ENCODE measurements at places on chromosomes 7 and 10.
A peak's percentile ranks its signal among the peaks of the same experiment; 100 is the strongest.

DNA sequence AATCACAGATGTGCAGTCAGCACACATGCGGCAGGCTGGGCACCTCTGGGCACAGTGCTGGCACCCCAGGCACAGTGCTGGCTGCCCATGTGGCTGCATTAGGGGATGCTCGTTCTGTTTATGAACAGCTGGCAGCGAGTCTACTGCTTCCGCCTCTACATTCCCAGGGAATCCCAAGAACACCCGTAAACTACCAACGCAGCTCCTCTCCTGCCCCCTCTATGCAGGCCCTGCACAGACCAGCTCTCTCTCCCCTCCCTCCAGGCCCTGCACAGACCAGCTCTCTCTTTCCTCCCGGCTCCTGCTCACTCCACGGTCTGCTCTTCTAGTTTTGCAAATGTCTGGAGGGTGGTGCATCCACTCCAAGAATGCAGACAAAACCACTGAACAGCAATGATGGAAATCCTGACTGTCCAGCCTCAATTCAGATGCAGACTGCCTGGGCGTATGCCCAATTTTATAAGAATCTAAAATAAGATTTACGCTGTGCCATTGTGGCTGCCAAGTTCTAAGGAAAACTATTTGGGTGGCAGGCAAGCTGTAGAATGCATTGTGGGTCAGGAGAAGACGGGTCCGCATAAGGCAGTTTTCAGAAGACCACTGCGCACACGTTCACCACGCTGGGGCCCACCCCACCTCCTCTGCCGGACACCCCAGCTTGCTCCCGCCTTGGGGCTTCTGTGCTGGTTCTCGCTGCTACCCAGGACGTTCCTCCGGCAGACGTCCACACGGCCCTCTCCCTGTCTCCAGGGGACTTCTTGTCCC is 234.6 kb downstream of the ZMYND11 start:
- DNase-seq, result peak; percentile 52

GRCh38 chr7:25968205-25968993 is 183.6 kb upstream of the NFE2L3 start:
- DNase-seq, result no peak

GRCh38 chr10:9097206-9097990 is 1042.9 kb downstream of the GATA3 start:
- DNase-seq, result no peak

- no peak for DNase-seq
Measured at GRCh38 chr7:50560865-50561351, 4.3 kb downstream of the DDC start.

GRCh38 chr7:116249969-116250553 is 39.7 kb downstream of the TES start:
- no peak for DNase-seq

GRCh38 chr10:97150616-97151015 is 35.1 kb downstream of the SLIT1 start:
- DNase-seq, result no peak

GRCh38 chr10:130109796-130110245 is 809 bp downstream of the C10orf143 start:
- peak; percentile 56 for DNase-seq

- DNase-seq, result peak; percentile 38
Measured at GRCh38 chr7:20172736-20173334, 44.3 kb downstream of the MACC1 start.

- DNase-seq, result no peak
Measured at GRCh38 chr10:78416031-78417011, 382.7 kb downstream of the RPS24 start.

- DNase-seq, result no peak
Measured at GRCh38 chr7:81457852-81458522, 311.9 kb downstream of the HGF start.

DNA sequence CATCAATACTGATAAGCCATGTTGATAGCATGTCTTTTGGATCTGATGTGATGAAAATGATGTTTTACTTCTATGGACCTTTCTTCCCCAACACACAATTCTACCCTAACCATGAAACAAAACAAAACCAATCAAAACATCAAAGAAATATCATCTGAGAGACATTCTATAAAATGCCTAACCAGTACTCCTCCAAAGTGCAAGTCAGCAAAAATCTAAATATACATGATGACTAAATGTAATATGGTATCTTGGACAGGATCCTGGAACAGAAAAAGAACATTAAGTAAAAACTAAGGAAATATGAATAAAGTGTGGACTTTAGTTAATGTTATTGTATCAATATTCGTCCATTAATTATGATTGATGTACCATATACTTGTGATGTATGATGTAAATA is 625.1 kb downstream of the MAGI2 start:
- DNase-seq, result no peak

DNA sequence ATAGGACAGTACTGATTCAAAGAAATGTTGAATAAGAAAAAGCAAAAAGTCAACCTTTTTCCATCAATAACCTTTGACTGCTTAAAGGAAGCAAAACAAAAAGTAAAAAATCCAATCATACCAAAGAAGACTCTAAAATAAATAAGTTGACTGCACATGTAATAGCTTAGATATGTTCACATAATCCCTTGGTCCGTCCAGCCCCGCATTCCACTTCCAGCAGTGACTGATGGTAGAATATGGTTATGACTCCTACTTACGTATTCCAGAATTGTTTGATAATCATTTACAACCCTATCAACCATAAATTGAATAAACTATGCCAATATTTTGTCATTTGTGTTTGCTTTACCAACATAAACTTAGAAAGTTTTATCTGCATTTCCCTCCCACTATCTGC is 77.9 kb downstream of the CTNNA3 start:
- DNase-seq, result peak; percentile 58

- no peak for DNase-seq
Measured at GRCh38 chr7:71506822-71507221, 374.9 kb downstream of the GALNT17 start.

DNA sequence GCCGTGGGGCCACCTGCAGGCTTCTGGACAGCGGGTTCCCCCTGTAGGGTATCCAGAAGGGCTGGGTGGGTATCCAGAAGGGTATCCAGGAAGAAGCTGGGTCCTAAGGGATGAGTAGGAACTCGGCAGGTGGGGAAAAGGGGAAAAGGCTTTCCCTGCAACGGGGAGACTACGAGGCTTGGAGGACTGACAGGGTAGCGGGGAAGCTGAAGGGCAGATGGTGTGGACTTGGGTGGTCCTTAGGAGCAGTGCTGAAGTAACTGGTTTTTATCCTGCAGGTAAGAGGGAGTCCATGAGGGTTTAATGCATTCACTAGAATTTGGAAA is 525 bp downstream of the UBE2D4 start:
- DNase-seq, result no peak

DNA sequence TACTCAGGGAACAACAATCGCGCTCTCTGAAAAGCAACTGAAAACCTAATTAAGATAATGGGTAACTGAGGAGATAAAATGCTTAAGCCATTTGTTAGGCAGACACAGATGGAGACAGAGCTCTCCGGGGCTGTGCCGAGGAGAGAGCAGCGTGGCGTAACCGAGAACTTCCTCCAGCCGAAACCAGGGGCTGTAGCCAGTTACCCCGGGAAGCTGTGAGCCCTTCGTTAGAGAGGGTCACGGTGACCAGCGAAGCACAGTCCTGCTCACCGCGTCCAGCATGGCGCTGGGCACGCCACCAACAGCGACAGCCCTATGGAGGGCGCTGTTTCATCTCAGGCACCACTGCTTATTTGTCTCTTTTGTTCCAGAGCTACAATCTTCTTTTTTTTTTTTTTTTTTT is 16.1 kb downstream of the PAPOLB start:
- DNase-seq, result no peak

- no peak for DNase-seq
Measured at GRCh38 chr7:8254667-8255066, 7.3 kb downstream of the ICA1 start.

GRCh38 chr10:88207121-88207546 is 343.7 kb downstream of the PTEN start:
- no peak for DNase-seq

- DNase-seq, result no peak
Measured at GRCh38 chr7:121510302-121510701, 114.2 kb upstream of the FAM3C start.

- DNase-seq, result peak; percentile 61
Measured at GRCh38 chr10:16828114-16828568, 10.9 kb upstream of the RSU1 start.

DNA sequence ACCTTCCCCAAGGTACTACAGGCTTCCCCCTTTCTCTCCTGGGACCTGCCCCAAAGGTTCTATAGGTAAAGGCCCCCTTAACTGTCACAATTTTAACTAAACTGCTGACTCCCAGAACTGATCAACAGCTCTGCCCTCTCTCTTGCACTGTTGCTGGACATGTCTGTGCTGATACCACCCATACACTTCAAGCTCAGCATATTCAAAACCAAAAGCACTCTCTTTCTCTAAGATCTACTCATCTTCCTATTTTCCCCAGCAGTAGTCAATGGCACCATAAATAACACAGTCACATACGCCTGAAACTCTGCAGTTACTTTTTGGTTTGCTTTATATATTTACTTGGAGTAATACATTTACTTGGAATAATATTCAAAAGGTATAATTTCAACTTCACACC is 12.3 kb downstream of the OSBPL3 start:
- no peak for DNase-seq

GRCh38 chr10:75042292-75042974 is 69.0 kb upstream of the SAMD8 start:
- peak; percentile 53 for DNase-seq

DNA sequence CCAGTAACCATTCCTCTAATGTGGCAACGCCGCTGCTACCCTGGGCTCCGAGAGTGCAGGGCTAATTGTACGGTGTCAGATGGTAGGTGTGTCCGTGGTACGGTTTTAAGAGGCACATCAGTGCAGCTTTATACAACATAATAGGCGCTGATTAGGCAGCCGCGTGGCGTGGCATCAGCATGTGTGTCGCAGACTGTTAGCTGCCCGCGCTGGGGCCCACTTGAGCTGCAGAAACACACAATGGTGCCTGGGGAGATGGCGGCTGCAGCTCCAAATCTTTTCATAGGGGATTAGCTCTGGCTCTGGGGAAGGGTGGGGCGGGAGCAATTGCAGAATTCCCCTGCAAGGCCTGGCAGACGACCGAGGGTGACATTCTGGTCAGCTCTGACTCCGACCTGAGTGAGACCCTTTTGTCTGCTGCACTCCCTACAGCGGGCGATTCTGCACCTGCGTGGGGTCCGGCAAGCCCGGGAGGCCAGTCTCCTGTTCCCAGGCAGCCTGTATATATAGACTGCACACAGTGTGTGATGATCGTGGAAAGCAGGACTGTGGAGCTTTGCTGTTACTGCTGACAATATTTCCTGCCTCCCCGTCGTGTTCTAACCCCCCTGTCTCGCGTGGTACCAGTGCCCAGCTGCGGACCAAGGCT is 722.7 kb upstream of the CELF2 start:
- DNase-seq, result no peak

DNA sequence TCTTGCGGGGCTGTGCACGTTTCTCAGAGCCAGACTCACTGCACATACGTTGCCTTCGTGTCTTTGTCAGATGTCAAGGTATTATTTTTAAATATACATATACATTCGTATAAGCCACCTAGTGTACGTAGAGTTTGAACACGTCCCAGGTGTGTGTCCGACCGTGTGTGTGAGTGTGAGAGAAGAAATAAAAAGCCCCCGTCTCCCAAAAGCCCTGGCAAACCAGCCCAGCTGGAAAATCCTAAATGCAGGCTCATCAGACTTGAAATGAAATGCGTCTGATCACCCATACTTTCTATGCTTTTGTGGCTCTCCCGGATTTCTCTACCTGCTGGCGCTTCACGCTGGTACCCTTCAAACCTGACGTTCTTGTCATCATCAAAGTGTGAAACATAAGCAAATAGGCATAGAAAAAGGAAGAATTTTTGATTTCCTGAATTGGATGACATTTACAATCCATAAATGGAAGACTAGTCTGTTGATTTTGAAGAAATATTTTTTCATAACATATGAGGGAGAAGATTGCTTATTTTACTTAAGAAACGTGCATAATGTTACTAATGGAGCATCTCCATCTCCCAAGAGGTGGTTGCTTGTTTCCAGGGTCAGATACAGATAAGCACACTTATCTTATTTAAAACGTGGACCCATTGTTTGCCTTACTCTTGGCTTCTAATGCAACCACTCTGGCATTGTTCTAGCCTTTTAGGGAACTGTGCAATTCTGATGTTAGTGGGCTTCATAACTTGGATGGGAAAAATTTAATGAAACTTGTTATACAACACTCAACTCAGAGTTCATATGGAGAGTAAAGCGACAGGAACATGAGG is 971 bp downstream of the PRKG1 start:
- DNase-seq, result no peak

DNA sequence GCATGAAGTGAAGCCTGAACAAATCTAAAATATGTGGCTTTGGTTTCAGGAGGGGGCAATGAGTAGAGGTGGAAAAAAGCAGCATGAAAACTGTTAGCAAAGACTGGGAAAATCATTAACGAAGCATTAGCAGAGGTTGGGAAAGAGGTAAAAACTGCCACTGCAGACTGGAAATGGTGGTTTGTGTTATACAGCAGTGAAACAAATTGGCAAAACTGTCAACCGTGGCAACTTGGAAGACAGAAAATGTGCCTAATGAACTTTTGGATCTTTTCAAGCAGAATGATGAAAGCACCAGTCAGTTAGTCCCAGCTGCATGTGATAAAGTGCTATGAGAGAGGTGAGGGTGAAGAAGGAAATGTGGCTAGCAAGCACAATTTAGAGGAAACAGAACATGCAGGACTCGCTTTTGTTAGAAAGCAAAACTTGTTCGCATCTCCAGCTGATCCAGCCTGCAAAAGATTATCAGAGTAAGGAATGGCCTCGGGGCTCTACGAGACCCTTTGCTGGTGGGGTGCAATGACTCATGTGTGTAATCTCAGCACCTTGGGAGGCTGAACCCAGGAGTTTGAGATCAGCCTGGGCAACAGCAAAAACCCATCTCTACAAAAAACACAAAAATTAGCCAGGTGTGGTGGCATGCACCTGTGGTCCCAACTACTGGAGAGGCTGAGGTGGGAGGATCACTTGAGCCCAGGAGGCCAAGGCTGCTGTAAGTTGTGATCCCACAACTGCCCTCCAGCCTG is 45.7 kb downstream of the SKIDA1 start:
- DNase-seq, result no peak

- no peak for DNase-seq
Measured at GRCh38 chr7:120272701-120273475, at the start of gene KCND2. Gene KCND2 (plus strand): TSS chr7:120273175.

- no peak for DNase-seq
Measured at GRCh38 chr7:101198476-101198875, 2.4 kb downstream of the MOGAT3 start.

GRCh38 chr10:75905490-75905889 is 474.1 kb downstream of the LRMDA start:
- DNase-seq, result no peak

- DNase-seq, result no peak
Measured at GRCh38 chr10:95691281-95691680, 2.4 kb downstream of the TCTN3 start.

- DNase-seq, result no peak
Measured at GRCh38 chr10:112313911-112314310, 30.7 kb downstream of the TECTB start.

GRCh38 chr10:75654772-75655171 is 223.3 kb downstream of the LRMDA start:
- DNase-seq, result no peak

- DNase-seq, result no peak
Measured at GRCh38 chr10:1635340-1635739, 102.0 kb downstream of the ADARB2 start.

GRCh38 chr7:114931656-114932011 is 9.7 kb downstream of the MDFIC start:
- DNase-seq, result no peak

- DNase-seq, result no peak
Measured at GRCh38 chr10:52918714-52919305, 146.2 kb upstream of the MBL2 start.

- DNase-seq, result no peak
Measured at GRCh38 chr10:60335708-60336107, 54.0 kb downstream of the ANK3 start.
